Kidney capillary endothelial cell (primary cell): ENCODE measurements at places on chromosomes 2 and 18.

GRCh38 chr18:2480536-2480935 is 90.8 kb downstream of the METTL4 start:
- DNase-seq, result no peak

GRCh38 chr2:129469871-129470270 is 509.6 kb upstream of the RAB6C start:
- no peak for DNase-seq

- DNase-seq, result peak; percentile 52
Observed at GRCh38 chr18:54127759-54128378, 96.6 kb downstream of the MBD2 start.

DNA sequence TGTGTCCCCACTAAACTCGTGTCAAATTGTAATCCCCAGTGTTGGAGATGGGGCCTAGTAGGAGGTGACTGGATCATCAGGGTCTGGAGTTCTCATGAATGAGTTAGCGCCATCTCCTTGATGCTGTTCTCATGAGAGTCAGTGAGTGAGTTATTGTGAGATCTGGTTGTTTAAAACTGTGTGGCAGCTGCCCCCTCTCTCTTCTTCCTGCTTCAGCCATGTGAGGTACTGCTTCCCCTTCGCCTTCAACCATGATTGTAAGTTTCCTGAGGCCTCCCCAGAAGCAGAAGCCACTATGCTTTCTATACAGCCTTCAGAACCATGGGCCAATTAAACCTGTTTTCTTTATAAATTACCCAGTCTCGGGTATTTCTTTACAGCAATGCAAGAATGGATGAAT is 50.4 kb downstream of the AP1S3 start:
- no peak for DNase-seq

DNA sequence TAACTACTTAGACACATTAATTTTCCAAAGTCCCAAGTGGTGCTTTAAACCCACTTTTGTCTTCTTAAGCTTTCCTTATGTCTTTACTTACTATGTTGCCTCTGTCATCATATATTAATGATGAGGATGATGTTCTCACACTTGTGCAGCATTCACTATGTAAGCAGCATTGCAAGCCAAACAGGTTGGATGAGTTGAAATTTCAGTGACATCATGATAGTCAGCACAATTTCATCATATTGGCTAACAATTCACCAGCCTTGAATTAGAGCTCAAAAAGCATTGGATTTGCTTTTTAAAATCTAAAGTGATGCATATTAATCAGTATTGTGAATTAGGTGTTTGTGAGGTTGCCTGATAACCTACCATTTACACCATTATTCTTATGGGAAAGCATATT is 7.7 kb downstream of the APLF start:
- DNase-seq, result no peak

- DNase-seq, result no peak
Observed at GRCh38 chr18:41871229-41872000, 83.6 kb upstream of the PIK3C3 start.

GRCh38 chr2:237551071-237551574 is 15.3 kb upstream of the PRLH start:
- DNase-seq, result no peak

DNA sequence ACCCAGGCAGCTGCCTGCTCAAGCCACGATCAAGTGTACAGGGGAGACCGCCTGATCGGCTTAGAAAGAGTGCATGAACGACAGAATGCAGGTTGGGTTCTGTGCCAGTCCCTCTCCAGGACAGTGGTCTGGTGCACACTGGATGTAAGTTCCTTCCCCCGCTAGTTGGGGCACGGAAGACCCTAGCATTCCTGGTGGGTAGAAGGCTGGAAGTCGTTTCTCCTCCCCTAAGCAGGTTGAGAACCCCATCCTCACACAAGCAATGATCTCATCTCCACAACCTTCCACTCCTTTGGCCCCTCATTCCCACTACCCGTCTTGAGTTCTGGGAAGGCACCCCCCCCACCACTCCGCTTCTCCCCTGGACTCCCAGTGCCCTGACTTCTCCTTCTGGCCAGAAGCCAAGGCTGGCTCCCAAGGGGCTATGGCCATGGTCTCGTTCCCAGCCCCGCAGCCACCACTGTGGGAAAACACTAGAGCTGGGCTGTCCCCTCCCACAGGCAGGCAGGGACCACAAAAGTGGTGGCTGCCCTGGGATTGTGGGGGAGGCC is 1.4 kb upstream of the ANKRD39 start:
- no peak for DNase-seq

DNA sequence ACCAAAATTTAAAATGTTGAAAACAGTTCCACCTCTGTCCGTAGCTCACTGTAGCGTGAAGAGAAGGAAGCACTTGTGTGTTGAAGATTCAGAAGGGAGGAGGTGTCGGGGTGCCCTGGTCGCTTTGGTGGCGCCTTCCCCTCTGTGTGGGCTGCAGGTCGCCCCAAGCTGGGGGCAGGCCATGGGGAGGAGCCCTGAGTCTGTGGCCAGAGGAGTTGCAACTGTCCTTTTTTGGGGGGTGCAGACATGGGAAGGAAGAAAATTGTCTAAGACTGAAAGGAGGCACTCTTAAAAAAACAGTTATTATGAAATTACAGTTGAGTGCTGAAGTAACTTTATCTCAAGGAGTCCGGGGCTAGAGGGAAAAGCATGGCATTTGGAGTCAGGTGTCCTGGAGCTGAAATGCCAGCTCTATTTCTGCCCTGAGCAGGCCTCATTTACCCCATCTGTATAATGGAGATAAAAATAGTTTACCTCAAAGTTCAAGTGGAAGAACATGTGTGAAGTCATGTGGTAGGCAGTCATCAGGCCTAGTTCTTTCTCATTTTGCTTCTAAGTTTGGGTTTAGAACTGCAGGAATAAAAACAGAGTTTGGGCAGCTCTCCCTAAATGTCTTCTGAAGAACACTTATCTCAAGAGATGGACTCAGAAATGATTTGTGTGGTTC is 82.1 kb downstream of the RNF144A start:
- no peak for DNase-seq

- DNase-seq, result no peak
Observed at GRCh38 chr18:27785815-27786471, 391.0 kb downstream of the CDH2 start.

DNA sequence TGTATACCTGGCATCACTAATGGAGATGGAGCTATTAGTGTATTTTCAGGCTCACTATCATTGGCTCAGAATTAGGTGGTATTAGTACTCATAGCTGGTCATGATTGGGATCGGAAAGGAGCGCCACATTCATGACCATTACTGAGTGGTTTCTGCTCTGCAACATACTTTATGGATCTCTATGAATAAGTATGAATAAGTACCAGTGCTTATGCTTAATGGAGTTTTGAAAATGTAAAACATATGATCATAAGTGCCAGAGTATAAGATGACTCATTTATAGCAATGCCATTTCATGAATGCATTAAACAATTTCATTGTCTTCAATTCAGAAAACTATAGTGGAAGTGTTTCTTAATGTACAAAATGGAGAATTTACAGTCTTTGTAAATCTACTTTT is 156.7 kb downstream of the GALNT3 start:
- no peak for DNase-seq

DNA sequence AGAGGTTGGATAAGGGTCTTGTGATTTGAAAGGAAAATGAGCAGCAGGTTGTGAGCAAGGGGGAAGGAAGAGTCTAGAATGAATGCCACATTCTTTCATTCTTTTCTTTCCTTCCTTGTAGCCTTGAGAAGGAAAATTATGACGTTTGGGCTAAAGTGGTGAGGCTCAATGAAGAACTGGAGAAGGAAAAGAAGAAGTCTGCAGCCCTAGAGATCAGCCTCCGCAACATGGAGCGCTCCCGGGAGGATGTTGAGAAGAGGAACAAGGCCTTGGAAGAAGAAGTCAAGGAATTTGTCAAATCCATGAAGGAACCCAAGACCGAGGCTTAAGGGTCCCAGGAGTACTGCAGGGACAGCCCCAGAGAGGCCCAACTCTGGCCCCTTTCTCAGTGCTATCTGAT is 45.3 kb downstream of the BMP10 start:
- no peak for DNase-seq

DNA sequence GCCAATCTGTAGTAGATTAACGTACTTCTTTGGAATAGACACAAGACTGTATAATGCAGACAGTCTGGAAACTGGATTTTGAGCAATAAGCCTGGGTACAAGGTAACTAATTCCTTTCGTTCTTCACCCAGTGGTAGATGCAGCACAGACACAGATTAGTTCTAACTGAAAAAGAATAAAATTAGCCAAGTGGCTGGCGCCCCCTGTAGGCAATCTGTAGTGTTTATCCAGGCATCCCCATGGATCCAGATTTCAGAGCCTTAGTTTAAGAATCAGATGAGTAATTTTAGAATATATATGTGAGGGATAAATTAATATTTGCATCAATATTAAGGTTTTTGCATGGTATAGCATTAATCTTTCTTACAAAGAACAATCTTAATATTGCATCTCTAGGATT is 563.9 kb downstream of the DCC start:
- peak; percentile 12 for DNase-seq

DNA sequence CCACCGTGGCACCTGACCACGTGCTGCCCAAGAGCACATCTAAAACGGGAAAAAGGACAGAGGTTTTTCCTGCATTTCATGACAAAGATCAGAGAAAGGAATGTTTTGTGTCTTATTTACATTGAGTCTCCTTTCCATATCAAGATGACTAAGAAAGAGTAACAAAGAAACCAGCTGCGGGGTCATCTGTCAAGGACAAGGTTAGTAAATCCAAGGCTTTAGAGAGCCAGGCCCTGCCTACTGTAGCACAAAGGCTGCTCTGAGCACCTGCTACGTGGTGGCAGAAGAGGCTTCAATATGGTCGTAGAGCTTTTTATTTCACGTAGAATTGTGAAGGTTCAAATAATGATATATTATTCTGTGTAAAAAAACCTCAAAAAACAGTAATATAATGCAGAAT is 51.0 kb downstream of the PRELID3A start:
- no peak for DNase-seq

GRCh38 chr18:55849391-55849790 is 261.4 kb upstream of the TCF4 start:
- no peak for DNase-seq

DNA sequence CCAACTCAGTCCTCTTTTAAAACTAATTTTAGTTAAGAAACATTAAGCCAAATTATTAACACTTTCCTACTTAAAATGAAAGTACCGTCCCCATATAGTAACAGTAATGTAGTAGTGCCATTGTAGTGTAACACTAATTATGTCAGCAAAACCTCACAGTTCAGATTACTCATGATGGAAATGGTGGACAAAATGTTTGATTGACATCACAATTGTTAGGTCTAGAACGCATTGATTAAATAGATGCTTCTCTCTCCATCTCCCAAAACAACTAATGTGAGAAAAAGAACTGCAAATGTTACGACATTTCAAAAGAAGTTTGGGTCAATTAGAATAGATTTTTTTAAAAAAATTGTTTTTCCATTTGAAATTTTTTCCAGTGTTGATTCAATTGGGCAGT is 1.2 kb upstream of the ATF2 start:
- no peak for DNase-seq

- DNase-seq, result no peak
Observed at GRCh38 chr18:76684265-76684664, 138.1 kb upstream of the ZNF236 start.
